HepG2 (cell line): ENCODE measurements at places on chromosomes 5 and 9. TPM values are rescaled to one million over a fixed set of nuclear protein-coding genes. Genes with fewer than 3 reads are reported as not detected.

DNA sequence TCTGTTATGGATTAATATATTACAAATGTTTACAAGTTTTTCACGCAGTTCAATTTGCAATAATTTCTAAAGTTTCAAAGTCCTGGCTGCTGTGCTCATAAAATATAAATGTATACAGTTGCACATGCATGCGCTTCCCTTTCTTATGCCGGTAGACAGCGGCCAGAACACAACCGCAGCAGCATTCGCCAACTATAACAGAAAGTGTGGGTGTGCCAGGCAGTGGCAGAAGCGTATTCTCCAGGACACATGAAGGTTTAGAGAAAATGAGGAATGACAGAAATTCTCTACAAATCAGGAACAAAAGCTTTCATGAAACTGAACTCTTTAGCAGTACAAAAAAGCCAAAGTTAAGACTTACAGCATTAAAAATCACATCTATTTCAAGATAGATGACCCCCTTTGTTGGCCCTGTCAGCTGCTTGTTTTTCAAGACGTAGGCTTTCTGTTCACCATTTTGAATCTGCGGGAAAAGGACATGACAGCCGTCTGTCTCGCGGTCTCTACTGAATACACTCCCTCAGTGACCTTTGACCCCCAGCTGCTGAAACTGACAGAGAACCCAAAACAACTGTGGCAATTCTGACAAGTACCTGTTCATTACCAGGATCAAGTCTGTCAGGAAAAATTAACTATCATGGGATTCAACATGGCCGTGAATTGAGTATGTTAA lies 252.2 kb downstream of the SLF1 start:
- H3K27ac ChIP-seq, result no peak overlapping the region
- peak; percentile 6 for DNase-seq
- no peaks in the 10 kb centered on the region for H3K27me3 ChIP-seq
- H3K4me3 ChIP-seq, result no peak overlapping the region

GRCh38 chr9:92297611-92298010 lies 4.1 kb upstream of the IARS1 start:
- peaks cover 15% of the 10 kb centered on the region for H3K4me1 ChIP-seq
- H3K4me3 ChIP-seq, result no peak overlapping the region
- no peak overlapping the region for H3K27ac ChIP-seq
- H3K36me3 ChIP-seq, result peaks cover 10% of the 10 kb centered on the region
- H3K27me3 ChIP-seq, result no peaks in the 10 kb centered on the region; the same call in 2 of the 3 replicates
- no peak for DNase-seq

The SLC36A3 gene
- not detected in 2 replicates for total RNA-seq

DNA sequence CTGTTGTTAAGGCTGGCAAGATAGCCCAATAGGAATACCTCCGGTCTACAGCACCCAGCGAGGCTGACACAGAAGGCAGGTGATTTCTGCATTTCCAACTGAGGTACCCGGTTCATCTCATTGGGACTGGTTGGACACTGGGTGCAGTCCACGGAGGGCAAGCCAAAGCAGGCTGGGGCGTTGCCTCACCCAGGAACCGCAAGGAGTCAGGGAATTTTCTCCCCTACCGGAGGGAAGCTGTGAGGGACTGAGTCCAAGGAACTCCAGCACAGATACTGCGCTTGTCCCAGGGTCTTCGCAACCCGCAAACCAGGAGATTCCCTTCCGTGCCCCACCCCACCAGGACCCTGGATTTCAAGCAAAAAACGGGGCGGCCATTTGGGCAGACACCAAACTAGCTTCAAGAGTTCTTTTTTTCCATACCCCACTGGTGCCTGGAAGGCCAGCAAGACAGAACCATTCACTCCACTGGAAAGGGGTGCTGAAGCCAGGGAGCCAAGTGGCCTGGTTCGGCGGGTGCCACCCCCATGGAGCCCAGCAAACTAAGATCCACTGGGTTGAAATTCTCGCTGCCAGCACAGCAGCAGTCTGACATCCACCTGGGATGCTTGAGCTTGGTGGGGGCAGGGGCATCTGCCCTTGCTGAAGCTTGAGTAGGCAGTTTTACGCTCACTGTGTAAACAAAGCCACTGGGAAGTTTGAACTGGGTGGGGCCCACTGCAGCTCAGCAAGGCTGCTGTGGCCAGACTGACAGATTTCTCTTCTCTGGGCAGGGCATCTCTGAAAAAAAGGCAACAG lies 647.2 kb downstream of the BNC2 start:
- no peak overlapping the region for H3K27ac ChIP-seq
- no peak overlapping the region for H3K4me3 ChIP-seq
- H3K36me3 ChIP-seq, result no peaks in the 10 kb centered on the region

The OR1Q1 gene
- not detected in 2 replicates for total RNA-seq

The TXNDC8 gene
- total RNA-seq, result not detected in 2 replicates

GRCh38 chr5:63822614-63823013 lies 139.6 kb downstream of the HTR1A start:
- H3K27ac ChIP-seq, result no peak overlapping the region
- H3K27me3 ChIP-seq, result no peaks in the 10 kb centered on the region
- H3K4me3 ChIP-seq, result no peak overlapping the region

The FIBCD1 gene
- 0.89 TPM in 1 of 2 replicates, not detected in the other for total RNA-seq

- H3K27ac ChIP-seq, result no peak overlapping the region
- no peak overlapping the region for H3K4me3 ChIP-seq
- peaks cover 16% of the 10 kb centered on the region for H3K4me1 ChIP-seq
- H3K36me3 ChIP-seq, result no peaks in the 10 kb centered on the region
- no peaks in the 10 kb centered on the region for H3K27me3 ChIP-seq
- DNase-seq, result no peak
These were observed 161.5 kb upstream of the NR4A3 start for GRCh38 chr9:99660191-99660636.

GRCh38 chr5:151471276-151471675 lies 23.9 kb downstream of the SLC36A1 start:
- H3K27ac ChIP-seq, result no peak overlapping the region
- DNase-seq, result no peak
- H3K4me1 ChIP-seq, result peaks cover 6% of the 10 kb centered on the region; the same call in 1 of the 2 replicates
- H3K4me3 ChIP-seq, result no peak overlapping the region
- no peaks in the 10 kb centered on the region for H3K27me3 ChIP-seq
- H3K36me3 ChIP-seq, result peaks cover 14% of the 10 kb centered on the region; the same call in 1 of the 3 replicates

DNA sequence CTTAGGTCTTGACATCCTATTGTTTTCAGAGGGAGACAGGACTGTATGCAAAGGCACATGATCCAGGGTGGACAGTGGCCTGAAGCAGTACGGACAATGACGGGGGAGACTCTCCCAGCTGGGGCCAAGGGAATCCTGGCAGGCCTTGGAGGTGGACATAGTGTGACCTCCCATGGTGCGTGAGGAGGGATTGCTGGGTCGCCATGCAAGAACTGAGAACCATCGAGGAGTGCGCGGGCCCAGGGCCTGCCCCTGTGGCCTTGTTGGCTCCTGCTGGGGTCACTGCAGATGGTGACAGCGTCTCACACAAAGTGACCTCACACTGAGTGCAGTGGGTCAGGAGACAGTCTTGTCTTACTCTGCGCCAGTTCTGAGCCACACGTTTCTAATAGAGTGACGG lies 192.4 kb downstream of the GADD45G start:
- no peak overlapping the region for H3K4me3 ChIP-seq
- no peak overlapping the region for H3K27ac ChIP-seq
- no peak for DNase-seq
- H3K4me1 ChIP-seq, result no peaks in the 10 kb centered on the region

DNA sequence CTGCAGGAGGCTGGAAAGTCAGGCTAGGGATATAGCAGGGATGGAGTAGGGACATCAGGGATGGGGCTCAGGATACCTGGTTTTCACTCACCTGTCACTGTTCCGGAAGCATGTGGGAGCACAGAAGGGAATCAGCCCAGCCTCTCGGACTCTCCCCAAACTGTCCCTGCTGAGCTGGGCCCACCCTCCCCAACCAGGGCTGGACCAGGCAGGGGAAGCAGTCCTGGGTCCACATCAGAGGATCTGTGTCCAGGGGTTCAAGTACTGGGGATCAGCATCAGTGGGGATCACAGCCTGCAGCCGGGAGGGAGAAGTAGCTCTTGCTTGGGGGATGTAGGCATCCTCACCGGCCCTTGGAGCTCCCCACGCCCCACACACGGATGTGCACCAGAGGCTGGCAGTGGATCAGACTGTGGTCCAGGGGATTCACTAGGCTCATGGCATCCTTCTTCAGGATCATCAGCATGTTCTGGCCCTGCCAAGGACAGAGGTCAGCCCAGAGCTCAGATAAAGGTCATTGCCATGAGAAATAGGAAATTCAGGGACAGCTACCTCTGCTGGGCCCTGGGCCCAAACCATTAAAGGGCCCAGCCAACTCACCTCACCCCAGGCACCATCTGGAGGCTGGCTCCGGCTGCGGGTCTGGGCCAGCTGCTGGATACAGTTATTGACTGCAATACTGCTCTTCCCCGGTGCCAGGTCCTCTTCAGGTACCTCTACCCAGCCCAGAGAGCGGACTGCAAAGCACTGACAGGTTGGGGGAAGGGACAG lies 2.5 kb downstream of the APBB3 start:
- no peaks in the 10 kb centered on the region for H3K27me3 ChIP-seq
- H3K4me1 ChIP-seq, result peaks cover 27% of the 10 kb centered on the region
- no peak overlapping the region for H3K27ac ChIP-seq
- H3K36me3 ChIP-seq, result no peaks in the 10 kb centered on the region

The IL7R gene
- not detected in 2 replicates for total RNA-seq

The PCDHB13 gene
- 0.52 and 0.80 TPM in 2 replicates for total RNA-seq

DNA sequence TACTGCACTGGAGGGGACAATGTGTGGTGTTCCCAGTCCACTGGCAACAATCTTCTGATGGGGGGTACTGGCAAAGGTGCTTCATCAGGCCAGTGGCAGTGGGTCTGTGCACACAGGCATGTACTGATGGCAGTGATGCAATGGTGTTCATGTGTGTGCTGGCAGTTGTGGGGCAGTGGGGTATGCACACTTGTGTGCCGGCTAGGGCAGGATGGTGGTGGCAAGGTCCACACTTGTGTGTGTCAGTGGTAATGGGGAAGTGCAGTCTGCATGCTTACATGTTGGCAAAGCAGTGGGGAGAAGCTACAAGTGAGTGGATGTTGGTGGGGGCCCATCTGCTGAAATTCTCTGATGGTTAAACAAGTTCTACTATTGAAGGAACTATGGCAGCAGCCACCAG lies 504.6 kb upstream of the ZNF462 start:
- no peak overlapping the region for H3K27ac ChIP-seq
- H3K4me1 ChIP-seq, result no peaks in the 10 kb centered on the region
- DNase-seq, result no peak
- no peak overlapping the region for H3K4me3 ChIP-seq
- H3K36me3 ChIP-seq, result no peaks in the 10 kb centered on the region

DNA sequence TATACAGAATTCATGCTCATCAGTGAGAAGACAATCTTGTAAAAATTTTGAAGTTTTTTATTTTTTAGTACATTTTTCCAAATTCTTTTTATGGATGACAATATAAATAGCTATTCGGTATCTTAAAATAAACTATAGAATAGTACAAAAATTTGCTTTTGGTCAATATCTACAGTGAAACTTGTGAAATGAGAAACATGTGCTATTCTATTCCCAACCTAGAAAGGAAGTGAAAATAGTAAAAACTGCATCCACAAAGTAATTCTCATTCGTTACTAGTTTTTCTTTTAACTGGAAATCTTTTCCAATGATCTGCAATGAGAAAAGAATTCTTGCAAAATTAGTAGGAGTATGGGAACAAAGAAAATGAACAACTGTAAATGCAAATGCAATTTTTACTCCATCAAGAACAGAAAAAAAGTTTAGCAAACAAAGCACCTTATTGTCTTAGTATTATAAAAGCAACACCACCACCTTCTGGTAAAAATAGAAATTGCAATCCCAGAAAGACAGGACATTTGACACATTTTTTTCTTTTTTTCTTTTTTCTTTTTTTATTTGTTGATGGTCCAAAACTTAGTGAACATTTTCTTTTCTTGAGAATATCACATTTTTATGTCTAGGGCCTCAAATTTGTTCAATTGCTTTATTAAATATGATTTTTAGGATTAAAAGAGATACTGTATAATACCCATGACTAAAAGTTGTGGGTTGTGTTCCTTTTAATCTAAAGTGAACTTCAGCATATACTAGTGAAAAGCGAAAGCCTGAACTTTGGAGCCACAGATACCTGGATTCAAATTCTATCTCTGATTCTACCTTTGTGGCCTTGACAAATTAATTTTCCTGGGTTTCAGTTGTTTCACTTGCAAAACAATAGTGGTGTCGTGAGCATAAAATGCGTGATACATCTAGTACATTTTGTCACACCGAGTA lies 72.3 kb downstream of the SLCO4C1 start:
- no peaks in the 10 kb centered on the region for H3K27me3 ChIP-seq
- no peak overlapping the region; the same call in 1 of the 2 replicates for H3K4me3 ChIP-seq
- peaks cover 31% of the 10 kb centered on the region for H3K4me1 ChIP-seq
- no peak overlapping the region for H3K27ac ChIP-seq

GRCh38 chr5:142432369-142432863 lies 107.6 kb upstream of the SPRY4 start:
- no peaks in the 10 kb centered on the region for H3K27me3 ChIP-seq
- H3K4me1 ChIP-seq, result peaks cover 37% of the 10 kb centered on the region
- no peak for DNase-seq
- no peaks in the 10 kb centered on the region; the same call in 1 of the 3 replicates for H3K36me3 ChIP-seq
- H3K27ac ChIP-seq, result no peak overlapping the region
- H3K4me3 ChIP-seq, result no peak overlapping the region

The WHRN gene
- 1.8 and 2.3 TPM in 2 replicates for total RNA-seq

- no peaks in the 10 kb centered on the region; the same call in 2 of the 3 replicates for H3K27me3 ChIP-seq
- H3K36me3 ChIP-seq, result peaks cover 2% of the 10 kb centered on the region; the same call in 1 of the 2 replicates
- H3K4me1 ChIP-seq, result peaks cover 50% of the 10 kb centered on the region
These were observed 1.2 kb downstream of the UHRF2 start for GRCh38 chr9:6414247-6414641.

The PCDHGC4 gene
- total RNA-seq, result 0.07 TPM in 1 of 2 replicates, not detected in the other

DNA sequence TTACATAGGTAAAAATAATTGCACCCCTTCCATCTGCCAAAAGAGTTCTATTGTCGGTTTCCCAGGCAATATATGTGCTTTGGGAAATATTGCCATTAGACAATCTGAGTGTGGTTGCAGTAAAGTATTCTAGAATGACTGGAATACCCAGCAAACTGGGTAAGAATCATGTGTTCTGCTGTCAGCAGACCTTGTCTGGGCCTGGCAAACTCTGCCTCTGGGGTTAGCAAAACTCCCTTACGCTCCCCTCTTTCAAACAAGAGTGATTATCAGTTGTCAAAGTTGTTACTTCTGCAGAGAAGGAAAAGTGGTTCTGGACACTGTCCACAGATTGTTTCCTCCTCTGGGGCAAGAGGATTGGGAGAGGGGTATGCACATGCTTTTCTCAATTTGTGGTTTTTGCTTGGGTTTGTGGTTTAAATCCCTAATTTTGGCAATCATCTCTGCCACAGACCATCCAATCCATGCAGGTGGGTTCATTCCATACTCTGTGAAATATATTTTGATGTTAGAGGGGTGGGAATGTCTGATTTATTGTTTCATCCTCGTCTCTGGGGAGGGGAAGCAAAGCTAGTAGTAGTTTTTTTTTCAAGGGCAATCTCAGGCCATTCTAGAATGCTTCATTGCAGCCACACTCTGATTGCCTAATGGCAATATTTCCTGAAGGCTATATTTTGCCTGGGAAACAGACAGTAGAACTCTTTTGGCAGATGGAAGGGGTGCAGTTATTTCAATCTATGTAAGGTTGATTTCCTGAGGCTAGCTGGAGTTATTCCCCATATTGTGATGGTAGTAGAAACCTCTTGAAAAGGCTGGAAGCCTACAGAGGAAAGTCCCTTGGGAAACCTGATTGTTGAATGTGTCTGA lies 24.0 kb upstream of the TNFSF15 start:
- DNase-seq, result no peak
- H3K4me1 ChIP-seq, result no peaks in the 10 kb centered on the region
- H3K27me3 ChIP-seq, result no peaks in the 10 kb centered on the region
- no peak overlapping the region for H3K4me3 ChIP-seq

- H3K4me3 ChIP-seq, result no peak overlapping the region
- H3K27ac ChIP-seq, result no peak overlapping the region
- H3K27me3 ChIP-seq, result no peaks in the 10 kb centered on the region
- peaks cover 40% of the 10 kb centered on the region for H3K4me1 ChIP-seq
- peak; percentile 50 for DNase-seq
These were observed 1.3 kb downstream of the TNFSF15 start for GRCh38 chr9:114804505-114804904.
